ENCODE measurements at places on chromosomes 13 and 19.

GRCh38 chr13:93851236-93851635, 624.6 kb downstream of the GPC6 start:
- no peak for DNase-seq

GRCh38 chr13:33636243-33636642, 181.7 kb upstream of the RFC3 start:
- DNase-seq: no peak

DNA sequence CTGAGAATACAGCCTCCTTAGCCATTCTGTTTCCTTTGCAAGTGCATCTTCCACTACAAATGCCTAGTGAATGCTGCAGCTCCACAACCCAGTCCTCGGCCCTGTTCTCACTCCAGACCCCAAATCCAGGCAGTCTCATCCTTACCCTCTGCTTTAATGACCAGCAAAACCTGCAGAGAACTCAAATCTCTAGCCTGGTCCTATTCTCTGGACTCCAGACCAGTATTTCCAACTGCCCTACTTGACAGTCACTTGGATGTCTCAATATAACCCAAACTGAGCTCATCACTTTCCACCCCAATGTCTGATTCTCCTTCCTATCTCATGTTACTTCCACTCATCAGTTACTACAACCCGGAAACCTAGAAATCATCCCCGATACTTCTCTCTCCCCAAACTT, 2.6 kb upstream of the EBPL start:
- no peak for DNase-seq

GRCh38 chr13:26759249-26759906, 1.2 kb downstream of the GPR12 start:
- no peak for DNase-seq

DNA sequence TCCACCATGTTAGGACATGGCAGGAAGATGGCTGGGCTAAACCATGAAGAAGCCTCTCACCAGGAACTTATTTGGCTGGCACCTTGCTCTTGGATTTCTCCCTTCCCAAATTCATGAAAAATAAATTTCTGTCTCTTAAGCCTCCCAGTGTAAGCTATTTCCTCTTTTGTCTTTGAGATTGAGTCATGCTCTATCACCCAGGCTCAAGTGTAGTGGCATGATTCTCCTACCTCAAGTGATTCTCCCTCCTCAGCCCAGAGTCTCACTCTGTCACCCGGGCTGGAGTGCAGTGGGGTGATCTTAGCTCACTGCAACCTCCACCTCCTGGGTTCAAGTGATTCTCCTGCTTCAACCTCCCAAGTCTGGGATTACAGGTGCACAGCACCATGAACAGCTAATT, 12.6 kb downstream of the ZNF888 start:
- no peak for DNase-seq

GRCh38 chr13:68440874-68441273, 1210.7 kb upstream of the PCDH9 start:
- DNase-seq: no peak

- DNase-seq: no peak
These were observed 62.9 kb downstream of the TEX26 start for GRCh38 chr13:30995331-30995730.

GRCh38 chr19:47417107-47417745, 2.1 kb downstream of the MEIS3 start:
- DNase-seq: no peak

DNA sequence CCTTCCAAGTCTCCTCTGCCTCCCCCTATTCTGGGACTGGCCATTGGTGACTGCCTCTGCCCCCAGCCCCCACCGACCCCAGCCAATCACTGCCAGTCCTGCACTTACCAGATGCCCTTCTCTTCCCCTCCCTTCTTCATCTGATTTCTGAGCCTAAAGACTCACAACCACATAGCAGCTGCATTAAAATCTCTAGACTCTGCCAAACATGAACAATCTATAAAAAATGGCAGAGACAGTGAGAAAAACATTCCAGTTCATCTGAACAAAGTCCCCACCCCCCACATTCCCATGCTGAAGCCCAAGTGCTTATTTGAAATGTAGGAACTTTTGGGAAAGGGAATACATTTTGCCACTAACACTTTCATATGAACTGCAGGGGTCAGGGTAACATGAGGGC, 60.8 kb downstream of the KCTD12 start:
- DNase-seq: no peak

DNA sequence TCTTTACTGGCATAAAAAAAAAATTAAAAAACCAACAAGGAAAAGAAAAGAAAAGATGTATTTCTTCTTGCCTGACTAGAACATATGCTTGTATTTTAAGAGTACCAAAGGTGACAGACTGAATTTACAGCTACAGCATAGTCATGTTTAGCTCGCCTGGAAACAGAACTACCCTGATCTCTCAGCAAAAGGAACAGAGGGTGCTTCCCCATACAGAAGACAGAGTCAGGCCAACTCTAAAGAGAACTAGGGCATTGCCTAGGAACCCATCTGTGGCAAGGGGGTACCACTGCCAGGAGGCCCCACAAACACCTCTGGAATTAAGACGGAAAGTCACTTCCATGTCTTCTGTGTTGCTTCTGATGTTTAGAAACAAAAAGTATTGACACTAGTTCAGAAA, 252.1 kb upstream of the STARD13 start:
- no peak for DNase-seq

DNA sequence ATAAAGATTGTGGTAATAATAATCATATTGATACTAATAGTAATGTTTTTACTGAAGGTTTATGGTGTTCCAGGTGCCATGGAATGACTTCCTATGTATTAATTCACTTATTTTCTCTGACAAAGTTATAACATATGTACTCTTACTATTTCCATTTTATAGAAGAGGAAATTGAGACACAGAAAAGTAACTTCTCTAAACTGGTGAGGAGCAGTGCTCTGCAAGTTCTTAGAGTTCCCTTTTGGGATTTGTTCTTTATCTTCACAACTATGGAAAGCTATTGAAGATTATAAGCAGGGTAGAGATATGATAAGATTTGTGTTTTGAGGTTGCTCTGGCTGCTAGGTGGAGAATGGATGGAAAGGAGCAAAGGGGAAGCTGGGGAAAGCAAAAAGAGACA, 83.9 kb upstream of the OLFM4 start:
- DNase-seq: no peak

DNA sequence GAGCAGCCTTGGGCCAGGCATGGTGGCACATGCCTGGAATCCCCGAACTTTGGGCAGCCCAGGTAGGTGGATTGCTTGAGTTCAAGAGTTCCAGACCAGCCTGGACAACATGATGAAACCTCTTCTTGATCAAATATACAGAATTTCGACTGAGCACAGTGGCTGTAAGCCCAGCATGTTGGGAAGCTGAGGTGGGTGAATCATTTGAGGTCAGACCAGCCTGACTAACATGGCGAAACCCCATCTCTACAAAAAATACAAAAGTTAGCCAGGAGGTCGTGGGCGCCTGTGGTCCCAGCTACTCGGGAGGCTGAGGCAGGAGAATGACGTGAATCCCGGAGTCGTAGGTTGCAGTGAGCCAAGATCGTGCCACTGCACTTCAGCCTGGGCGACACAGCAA, 8.0 kb upstream of the NLRP7 start:
- DNase-seq: no peak

- no peak for DNase-seq
These were observed 683 bp upstream of the DIRAS1 start for GRCh38 chr19:2721570-2722540.
